ENCODE measurements at places on chromosomes 13 and 19.

GRCh38 chr13:30240608-30241007, 66.7 kb downstream of the KATNAL1 start:
- no peak for DNase-seq

GRCh38 chr13:112752711-112753541, 63.1 kb downstream of the ATP11A start:
- DNase-seq: no peak

- DNase-seq: no peak
These were observed 21.7 kb downstream of the BICRA start for GRCh38 chr19:47630594-47630993.

DNA sequence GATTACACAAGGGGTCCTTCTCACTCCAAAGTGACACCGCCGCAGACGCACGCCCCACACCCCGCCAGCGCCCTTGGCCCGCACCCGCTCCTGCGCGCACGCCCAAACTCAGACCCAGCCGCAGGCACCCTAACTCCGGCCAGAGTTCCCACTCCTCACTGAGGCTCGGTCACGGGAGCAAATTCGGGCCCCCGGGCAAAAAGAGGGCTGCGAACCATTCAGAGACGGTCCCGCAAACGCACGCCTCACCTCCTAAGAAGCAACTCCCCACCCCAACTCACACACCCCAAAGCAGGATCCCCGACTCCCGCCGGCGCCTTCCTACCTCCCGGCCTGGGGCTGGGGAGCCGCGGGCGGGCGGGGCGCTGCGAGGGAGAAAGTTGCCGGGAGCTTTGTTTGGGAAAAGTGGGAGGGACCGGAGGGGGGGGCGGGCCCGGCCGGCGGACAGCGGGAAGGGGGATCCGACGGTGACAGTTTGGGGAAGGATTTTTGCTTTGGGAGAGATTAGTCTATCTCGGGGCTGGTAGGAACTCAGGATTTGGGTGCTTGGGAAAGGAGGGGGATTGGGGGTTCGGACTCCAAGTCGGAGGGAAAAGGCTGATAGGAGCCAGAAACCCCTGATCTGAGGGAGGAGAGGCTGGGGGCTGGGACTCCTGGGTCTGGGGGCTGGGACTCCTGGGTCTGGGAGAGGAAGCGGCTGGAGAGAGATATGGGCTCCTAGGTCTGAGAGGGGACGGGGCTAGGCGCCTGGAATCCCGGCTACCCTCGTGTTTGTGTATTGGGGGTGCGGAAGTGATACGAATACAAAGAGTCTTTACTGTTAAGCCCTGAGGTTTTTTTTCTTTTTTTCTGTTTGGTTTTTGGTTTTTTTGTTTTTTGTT, at the start of gene TEAD2:
TEAD2 (minus strand) TSS at position 369 of the 881 bp plus-strand sequence. CDS start 2,341 bp downstream, outside the sequence.
- no peak for DNase-seq

GRCh38 chr19:5337708-5338655, 2.6 kb downstream of the PTPRS start:
- DNase-seq: no peak

GRCh38 chr19:49119411-49120324, at the start of gene PPFIA3:
Gene PPFIA3, plus strand, starts transcription at chr19:49119544. Its CDS starts 8,330 bp downstream, at chr19:49127874.
- DNase-seq: no peak

GRCh38 chr19:9757544-9758501, 10.7 kb downstream of the ZNF846 start:
- DNase-seq: no peak

GRCh38 chr19:39078436-39079200, 5.5 kb upstream of the ACP7 start:
- DNase-seq: no peak

DNA sequence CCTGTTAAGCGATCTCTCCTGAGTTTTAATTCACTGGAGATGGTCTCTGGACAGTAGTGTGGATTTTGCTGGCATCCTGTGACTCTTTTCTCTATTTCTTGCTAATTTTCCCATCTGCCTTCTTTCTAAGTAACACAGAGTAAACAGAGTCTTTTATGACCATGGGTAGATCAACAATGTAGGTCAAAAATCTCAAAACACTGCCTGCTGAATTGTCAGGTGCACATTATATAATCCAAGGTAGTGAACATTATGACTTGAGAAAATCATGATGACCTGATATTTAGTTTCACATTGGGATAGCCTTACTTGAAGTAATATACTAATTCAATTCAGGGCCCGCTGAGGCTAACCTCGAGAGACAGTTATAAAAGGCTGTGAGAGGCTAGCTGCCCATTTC, 180.7 kb downstream of the TDRD3 start:
- no peak for DNase-seq

DNA sequence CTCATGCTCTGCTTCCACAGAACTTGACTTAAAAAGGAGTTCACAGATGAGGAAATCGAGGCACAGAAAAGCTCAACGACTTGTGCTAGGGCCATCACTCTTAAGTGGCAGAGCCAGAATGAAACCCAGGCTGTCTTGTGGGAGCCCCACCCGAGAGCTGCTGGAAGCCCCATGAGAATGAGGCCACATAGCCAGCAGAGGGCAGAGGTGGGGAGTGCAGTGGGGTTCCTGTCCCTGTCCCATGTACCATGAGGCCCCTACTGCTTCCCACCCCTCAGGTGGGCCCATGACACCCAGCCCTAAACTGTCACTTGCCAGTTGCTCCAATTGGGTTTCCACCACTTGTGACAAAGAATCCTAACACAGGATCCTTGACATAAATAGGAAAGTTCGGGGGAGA, 175.9 kb downstream of the IRS2 start:
- DNase-seq: no peak

DNA sequence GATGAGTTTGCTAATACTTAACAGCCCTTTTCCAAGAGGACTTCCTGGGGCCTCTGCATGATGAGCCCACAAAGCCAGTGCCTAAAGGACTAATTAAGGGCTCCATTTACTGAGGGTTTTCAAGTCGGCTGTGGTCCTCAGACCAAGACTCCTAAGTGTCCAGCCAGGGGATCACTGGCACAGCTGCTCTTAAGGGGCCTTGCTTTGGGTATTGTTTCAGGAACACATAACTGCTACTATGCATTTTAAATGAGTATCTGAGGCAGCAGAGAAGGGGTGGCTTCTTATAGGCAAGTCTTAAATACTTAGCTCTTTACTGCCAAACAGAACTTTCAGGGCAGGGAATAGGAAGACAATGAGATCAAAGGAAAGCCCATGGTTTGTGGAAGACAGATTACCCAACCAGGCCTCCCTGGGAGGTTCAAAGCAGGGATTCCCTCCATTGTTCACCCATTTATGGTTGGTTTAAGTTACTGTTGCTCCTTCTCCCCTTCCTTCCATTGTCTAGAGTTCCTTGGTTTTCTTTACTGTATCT, 61.9 kb downstream of the TNFRSF19 start:
- DNase-seq: no peak

Measured in stimulated activated CD8-positive, alpha-beta memory T cell treated with anti-CD3 and anti-CD28 coated beads, Interleukin-15, amount 100 ng/mL, for 1 hour (primary cell).